ENCODE measurements at places on chromosomes 2 and 18.
A peak's percentile ranks its signal among the peaks of the same experiment; 100 is the strongest.

DNA sequence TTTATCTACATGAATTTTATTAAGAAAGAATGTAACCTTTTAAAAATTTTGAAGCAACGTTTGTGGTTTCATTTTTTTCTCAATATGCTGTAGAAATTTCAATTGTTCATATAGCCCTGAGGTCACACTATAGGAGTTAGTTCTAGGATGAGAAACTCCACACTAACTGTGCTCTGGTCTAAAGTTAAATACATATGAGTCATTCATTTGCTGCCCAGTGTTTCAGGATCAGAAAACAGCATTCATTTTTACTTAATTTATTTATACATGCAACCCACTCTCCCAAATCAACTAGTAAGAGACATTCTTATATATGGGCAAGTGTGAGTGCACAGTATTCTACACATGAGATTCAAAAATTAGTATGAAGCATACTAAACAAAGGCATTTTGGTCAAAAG is 137.9 kb downstream of the DOCK10 start:
- no peak for DNase-seq

DNA sequence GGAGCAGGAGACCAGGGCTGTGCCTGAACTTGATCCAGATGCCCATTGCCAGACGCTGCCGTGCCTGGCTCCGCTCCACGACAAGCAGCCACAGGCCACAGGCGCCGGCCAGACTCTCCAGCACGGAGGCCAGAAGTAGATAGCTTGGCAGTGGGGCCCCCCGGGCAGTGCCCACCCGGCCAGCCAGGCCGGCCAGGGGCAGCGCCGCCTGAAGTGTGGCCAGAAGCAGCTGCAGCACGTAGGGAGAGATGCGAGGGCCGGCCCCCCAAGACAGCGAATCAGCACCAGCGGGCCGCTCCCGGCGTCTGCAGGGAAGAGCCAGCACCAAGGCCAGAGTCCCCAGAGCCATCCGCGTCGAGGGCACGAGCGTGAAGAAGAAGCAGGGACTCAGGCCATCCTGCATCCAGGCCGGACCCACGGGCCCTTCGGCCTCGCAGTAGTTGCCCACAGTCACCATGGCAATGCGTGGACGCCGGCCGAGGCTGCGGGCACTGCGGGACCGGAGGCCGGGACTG is 484 bp downstream of the ABCB6 start:
- DNase-seq = peak; percentile 65

- DNase-seq = no peak
These were observed 28.9 kb downstream of the RRM2 start for GRCh38 chr2:10151462-10151861.

DNA sequence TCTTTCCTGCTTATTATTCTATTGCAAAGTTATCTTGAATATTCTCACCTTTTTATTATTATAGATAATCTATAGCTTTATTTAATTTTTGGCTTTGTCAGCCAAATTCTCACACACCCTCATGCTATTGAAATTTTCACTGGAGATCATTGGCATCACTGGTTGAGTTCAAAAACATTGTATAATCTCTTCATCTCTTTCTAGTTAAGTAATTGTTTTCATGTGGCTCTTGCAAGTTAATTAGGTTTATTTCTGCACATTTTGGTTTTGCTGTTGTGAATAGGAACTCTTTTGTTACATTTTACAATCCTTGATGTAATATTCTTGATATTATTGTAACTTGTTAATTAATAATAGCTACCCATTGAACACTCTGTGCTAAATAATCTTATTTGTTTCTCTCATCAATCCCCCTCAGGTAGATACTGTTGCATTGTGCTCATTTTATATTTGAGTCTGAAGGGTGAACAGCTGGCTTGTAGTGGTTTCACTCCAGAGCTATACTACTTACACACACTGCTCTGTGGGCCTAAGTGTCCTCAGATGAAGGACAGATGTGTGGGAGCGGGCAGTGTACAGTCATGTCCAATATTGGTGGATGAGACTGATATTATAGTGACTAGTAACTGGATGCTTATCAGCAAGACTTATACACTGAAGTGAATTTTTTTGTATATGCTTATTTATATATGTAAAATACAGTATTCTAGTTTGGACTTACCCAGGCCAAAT is 112.7 kb downstream of the LCLAT1 start:
- DNase-seq = no peak

DNA sequence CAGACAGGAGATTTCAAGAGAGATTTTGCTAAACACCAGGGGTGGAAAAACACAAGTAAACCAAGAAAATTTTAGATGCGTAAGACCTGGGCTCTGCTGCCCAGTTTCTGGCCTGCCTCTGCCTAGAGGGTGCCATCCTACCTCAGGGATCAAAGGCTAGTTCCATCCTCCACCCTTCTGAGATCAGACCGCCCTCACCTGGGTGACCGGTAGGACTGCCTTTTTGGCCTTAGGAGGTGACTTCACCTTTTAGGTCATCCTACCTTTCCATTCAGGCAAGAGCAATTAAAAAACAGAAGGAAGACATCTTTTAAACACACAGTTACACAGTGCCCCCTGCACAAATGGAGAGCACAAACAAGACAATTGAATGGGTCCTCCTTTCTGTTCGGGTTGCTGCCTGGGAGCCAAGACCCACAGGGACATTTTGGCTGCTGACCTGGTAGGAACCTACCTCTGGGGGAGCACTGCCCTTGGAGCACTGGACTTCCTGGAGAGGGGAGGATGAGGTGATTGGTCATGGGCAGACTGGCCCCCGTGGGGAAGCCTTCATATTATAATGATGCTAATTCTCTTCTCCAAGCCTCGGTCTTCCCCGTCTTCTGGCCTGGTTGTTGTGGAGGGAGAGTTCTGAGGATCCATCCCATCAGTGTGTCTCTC is 3.1 kb downstream of the PSD4 start:
- DNase-seq = no peak

- DNase-seq = no peak
These were observed 4.2 kb downstream of the STAMBP start for GRCh38 chr2:73832930-73833329.

- DNase-seq = no peak
These were observed 63.6 kb downstream of the TRABD2A start for GRCh38 chr2:84817239-84817655.

GRCh38 chr18:24231773-24232735 is 93.2 kb downstream of the CABYR start:
- DNase-seq = no peak

DNA sequence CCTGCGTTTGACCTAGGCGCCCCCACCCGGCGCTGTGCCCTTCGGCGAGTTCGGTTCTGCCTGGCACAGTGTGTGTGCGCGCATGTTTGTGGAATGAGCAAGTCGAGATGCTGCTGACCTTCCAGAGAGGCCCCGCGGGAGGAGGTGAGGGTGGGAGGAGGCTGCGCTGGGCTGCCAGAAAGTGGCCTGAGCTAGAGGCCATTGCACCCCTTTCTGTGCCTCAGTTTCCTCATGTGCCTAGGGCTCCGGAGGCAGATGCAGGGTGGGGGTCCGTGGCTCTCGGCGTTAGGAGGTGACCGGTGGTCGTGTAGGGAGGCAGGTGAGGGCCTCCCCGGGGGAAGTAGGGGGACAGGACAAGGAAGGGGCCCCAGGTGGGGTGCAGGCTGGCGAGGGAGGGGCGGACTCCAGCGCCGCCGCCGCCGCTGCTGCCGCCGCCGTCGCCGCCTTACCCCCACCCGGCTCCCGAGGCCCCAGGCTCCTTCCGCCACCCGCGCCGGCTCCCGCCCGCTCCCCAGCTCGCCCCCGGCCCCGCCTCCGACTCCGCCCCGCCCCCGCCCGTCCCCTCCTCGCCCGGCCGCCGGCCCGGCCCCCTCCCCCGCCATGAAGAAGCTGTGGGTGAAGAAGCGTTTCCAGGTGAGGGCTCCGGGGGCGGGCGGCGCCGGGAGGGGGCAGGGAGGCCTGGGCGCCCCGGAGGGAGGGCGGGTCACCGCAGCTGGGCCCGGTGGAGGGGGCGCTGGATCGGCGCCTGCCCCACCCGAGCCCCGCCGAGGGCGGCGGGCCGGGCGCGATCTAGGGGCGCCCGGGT is 7.0 kb downstream of the SPEG start:
- peak; percentile 35 for DNase-seq

DNA sequence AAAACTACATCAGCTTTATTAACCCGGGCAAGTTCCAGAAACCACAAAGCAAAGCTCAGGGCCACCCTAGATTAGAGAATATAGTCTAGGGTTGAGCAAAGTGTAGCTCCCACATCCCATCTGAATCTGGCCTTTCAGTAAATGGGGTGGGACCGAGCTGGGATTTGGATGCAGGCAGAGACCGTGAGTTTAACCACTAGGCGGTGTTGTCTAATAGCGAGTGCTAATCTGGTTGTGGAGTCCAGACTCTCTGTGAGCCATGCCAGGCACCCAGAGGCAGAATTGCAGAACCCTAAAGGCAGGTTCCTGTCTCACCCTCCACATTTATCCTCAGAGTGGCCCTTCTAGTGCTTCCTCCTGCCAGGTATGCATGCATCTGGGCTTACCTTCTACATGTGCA is 435.9 kb downstream of the TSN start:
- peak; percentile 18 for DNase-seq

DNA sequence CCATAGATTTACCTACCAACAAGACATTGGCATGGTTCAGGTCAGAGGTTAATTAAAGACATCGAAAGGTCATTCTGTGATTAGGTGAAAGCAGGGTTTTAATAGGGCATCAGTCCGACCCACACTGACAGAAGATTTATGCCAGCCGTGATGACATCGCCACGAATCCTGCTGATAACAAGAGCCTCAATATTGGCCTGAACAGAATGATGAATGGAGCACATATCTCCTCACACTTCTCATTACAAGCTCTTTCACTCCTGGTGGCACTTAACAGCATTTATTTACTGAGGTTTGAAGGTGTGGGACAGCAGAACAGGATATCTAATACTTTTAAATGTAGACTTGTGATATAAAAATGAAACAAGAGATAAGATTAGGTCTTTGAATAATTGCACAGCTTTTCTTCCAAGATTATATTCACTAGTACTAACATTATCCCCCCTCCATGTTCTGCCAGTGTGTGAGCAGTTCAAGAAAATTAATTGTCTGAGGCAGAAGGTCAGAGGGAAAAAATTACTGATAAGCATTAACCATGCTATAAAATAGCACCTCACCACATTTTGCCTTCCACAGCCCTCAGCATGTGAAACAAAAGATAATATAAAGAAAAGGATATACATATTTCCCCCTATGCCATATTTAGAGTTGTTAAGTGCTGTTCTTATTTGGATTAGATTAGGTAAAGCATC is 23.1 kb upstream of the INSIG2 start:
- DNase-seq = no peak

DNA sequence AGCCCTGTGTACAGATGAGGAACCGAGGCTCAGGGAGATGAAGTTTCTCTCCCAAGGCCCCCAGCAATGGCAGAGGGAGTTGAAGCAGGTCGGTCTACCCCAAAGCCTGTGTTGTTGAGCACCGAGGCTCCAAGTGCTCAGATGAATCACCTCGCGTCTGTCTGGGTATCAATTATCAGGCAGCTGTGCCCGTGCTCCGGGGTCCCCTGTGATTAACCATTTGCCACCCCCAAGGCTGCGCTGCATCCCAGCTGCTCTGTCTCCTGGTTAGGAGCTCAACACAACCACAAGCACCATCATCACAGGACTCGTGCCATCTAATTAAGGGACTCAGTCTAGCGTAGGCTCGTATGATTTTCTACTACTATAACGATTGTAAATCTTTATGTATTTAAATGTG is 27.1 kb downstream of the LIPG start:
- DNase-seq = no peak

- DNase-seq = no peak
These were observed 4.2 kb downstream of the RNF144A start for GRCh38 chr2:6921321-6921922.

GRCh38 chr18:76522122-76522503 is 27.1 kb upstream of the ZNF516 start:
- DNase-seq = no peak

DNA sequence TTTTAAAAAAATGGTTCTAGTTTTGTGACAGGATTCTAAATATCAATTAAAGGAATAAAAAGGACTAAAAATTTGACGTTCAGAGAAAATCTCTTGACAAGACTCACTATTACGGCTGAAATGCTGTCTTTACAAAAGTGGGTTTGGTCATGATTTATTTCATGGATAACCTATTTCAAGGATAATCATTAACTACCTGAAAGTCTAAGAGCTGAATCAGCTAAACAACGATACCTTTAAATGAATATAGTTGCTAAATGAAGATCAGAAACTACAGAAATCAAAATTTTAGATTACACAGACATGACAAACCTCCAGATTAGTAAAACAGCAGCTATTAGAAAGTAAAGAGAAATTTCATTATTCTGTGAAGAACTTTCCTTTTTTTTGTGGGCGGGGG is 35.7 kb downstream of the RTTN start:
- no peak for DNase-seq

GRCh38 chr2:104378853-104379374 is 475.0 kb upstream of the POU3F3 start:
- DNase-seq = peak; percentile 39

DNA sequence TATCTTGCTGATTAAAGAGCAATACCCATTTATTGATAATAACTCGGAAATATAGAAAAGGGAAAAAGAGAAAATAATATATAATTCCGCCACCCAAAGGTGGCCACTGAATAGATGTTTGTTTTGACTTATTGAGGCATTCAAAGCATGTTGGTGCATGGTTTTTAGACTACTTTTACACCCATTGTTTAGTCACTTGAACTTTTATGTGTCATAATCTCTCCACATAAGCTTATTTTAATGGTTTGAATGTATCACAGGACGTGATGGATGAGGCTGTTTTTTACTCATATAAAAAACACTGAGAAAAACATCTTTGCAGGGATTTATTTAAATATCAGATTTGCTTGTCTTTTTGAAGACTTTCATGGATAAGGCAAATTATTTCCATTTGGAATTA is 120.4 kb downstream of the ACKR3 start:
- no peak for DNase-seq

GRCh38 chr2:240460781-240461431 is 25.4 kb downstream of the GPC1 start:
- no peak for DNase-seq

GRCh38 chr2:55618025-55618274 is 528 bp upstream of the PPP4R3B start:
- DNase-seq = no peak

DNA sequence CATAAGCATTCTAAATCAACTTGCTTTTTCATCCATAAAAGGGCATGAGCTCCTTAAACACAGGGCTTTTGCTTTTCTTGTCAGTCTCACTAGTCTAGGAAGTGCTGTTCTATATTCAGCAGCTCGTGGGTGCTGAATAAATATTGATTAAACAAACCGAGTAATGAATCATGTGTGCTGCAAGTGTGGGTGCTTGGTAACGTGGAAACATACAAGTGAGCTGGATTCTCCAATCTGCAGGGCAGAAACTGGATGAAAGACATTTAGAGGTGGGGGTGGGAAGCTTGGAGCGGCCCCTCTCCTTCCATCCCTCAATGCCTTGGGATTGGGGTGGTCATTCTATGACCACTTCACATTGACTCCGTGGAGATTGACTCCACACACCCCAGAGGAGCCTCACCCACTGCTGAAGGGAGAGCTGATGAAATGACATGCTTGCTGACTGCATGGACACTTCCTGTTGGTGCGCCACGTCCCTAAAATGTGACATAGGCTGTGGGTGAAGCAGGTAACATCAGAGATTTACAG is 114.6 kb downstream of the DOCK10 start:
- peak; percentile 5 for DNase-seq

- peak; percentile 49 for DNase-seq
These were observed 3.6 kb downstream of the SOX11 start for GRCh38 chr2:5695654-5696403.

Data from SHP77 (cell line).